NCI-H226 (cell line): ENCODE measurements at places on chromosomes 11 and 22.

DNA sequence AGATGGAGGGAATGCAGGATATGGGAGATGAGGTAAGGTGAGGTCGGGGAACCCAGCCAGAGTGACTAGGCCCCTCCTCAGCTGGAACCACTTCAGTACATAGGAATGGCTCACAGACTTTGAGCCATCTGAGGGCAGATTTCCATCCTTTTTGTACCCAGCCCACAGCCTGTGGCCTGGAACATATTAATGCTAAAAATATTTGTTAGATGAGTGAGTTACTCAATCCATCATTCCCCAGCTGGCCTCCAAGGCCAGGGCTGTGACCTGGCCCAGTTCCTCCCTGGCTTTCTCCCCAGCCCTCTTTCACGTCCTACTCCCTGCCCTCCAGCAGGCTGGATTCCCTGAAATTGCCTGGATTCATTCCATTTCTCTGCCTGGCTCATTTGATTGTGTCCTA, 57.2 kb upstream of the PRDM11 start:
- peak; percentile 97 for DNase-seq

- no peak for DNase-seq
Observed at GRCh38 chr22:27370269-27370668, 431.3 kb downstream of the MN1 start.

- DNase-seq: no peak
Observed at GRCh38 chr22:17262976-17263375, 43.7 kb upstream of the ADA2 start.

DNA sequence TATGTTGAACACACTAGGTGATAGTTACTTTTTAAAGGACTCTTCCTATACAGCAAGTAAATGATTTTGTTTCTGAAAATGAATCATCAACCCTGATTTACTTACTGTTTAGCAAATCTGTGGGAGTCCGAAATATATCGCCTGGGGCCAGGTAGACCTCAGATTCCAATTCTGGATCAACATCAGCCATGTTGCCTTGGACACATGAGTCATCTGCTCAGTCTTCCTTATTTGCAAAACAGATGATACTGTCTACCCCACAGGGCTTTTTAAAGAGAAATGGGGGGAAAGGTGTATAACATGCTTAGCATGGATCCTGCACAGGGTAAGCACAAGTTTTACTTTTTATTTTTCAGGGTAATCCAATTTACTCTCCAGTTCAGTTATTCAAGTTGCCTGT, 324.2 kb downstream of the TENM4 start:
- no peak for DNase-seq

DNA sequence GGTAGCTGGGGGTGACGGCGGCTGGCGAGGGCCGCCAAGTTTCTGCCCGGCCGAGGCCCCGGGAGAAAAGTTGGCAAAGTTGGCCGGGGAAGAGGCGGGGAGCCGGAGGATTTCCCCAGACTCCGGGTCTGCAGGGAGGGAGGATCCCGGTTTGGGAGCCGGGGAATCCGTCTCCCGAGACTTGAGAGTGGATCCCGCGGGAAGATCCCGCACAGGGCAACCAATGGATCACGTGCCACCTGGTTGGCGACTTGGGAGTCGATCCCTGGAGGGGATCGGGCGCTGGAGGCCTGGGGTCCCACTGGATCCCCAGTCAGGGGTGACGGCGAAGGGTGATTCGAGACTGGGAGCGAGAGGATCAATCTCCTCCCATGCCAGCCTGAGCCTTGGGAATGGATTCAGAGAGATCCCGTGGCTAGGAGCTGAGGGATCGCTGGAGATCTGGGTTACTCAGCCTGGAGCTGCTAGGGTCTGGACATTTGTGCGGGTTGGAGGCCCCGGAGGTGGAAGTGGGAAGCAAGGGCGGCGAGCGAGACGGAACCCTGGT, 394 bp downstream of the KIAA1671 start:
- peak; percentile 51 for DNase-seq

DNA sequence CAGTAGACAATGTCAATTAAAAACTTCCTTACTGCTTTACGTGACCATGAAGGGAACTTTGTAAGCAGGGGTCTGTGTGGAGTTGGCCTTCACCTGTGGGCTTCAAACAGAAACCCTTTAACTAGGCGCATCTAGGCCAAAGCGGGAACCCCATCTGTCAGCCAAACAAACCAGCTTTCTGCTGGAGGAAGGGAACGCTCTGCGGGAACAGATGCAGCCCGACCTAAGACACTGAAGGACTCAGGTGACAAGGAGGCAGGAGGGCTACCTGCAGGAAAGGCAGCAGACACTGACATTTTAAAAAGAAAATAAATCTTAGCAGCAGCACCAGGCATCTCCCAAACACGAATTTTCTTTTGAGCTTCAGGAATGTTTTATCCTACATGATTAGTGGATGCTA, 78.4 kb downstream of the CADM1 start:
- no peak for DNase-seq

- DNase-seq: no peak
Observed at GRCh38 chr11:23013509-23013908, 153.2 kb upstream of the CCDC179 start.

DNA sequence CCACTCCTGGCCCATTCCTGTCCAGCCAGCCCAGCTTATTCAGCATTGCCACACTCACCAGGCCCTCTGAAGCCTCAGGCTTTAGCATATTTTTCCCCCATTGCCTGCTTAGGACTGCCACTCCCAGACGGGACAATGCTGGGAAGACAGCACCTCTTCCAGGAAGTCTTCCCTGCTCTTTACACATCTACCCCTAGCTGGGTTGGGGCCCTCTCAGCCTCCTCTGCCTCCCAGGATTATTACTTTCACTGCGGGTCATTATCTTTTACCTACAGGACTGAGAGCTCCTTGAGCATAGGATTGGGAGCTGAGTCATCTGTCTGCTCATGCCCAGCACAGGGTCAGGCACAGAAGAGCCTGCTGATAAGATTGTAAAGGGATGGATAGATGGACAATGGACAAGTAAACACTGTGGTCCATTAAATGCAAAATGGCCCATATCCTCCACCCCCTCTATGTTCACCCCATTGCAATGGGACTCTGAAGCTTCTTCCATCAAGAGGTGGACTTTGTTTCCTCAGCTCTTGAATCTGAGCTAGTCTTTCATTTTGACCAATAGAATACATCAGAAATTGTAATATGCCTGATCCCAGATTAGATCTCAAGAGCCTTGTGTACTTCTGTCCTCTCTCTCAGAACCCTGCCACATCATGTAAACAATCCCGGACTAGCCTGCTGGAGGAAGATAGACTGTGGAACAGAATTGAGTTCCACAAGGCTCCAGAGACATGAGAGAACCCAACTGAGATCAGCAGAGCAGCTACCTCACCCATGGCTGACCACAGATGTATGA, 32.0 kb upstream of the LRRC32 start:
- DNase-seq: no peak

DNA sequence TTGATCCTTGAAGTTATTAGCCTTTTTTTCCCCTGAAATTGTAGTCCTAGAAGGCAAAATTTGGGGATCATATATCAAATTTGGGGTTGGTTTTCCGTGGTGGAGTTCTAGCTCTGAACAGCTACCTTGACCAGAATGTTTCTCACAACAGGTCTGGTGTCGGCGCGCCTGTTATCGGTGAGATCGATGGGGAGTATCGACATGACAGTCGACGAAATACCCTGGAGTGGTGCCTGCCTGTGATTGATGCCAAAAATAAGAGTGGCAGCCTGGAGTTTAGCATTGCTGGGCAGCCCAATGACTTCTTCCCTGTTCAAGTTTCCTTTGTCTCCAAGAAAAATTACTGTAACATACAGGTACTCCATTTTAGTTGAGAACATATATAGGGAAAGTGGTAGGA, 9.9 kb upstream of the PHLDB1 start:
- no peak for DNase-seq

- no peak for DNase-seq
Observed at GRCh38 chr11:93194673-93195291, 3.0 kb downstream of the SLC36A4 start.

GRCh38 chr11:79331203-79331901, 109.5 kb downstream of the TENM4 start:
- no peak for DNase-seq

GRCh38 chr11:94934362-94934761, 39.0 kb downstream of the CWC15 start:
- no peak for DNase-seq

GRCh38 chr11:9280655-9281301, 15.6 kb upstream of the DENND5A start:
- DNase-seq: no peak

- peak; percentile 65 for DNase-seq
Observed at GRCh38 chr11:58524232-58525036, 16.5 kb upstream of the OR5B21 start.

GRCh38 chr11:86508604-86509587, 134.2 kb downstream of the CCDC81 start:
- DNase-seq: peak; percentile 34

- no peak for DNase-seq
Observed at GRCh38 chr22:48976556-48977535, 850.8 kb downstream of the BRD1 start.

- DNase-seq: no peak
Observed at GRCh38 chr11:97143463-97143862, 753.6 kb downstream of the JRKL start.

DNA sequence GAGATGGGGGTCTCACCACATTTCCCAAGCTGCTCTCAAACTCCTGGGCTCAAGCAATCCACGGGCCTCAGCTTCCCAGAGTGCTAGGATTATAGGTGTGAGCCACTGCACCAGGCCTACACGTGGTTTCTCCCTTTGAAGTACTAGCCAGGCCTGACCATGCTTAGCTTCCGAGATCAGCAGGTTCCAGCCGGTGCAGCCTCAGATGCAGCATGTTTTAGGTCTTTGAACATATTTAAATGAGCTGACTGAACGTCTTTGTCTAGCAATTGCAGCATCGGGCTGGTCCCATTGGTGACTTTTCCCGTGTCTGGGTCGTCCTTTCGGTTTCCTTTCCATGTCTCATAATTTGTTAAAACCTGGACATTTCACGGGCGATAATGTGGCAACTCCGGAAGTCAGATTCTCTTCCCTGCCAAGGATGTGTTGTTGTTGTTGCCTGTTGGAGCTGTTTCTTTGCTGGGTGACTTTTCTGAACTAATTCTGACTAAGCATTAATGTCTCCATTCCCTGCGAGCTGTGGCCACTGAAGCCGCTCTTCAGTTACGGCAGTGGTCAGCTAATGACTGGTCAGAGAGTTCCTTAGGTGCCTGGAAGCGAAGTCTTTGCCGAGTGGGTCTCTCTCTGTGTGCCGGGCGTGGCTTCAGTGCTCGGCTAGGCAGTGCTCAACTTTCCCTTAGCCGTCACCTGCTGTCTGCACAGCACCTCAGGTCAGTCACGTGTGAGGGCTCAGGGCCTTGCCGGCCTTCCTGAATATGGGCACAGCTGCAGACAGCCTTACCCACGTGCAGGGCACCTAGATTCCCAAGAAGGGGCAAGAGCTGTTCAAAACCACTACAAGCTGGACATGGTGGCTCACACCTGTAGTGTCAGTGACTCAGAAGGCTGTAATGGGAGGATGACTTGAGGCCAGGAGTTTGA, 3.8 kb upstream of the CYP2D6 start:
- no peak for DNase-seq

DNA sequence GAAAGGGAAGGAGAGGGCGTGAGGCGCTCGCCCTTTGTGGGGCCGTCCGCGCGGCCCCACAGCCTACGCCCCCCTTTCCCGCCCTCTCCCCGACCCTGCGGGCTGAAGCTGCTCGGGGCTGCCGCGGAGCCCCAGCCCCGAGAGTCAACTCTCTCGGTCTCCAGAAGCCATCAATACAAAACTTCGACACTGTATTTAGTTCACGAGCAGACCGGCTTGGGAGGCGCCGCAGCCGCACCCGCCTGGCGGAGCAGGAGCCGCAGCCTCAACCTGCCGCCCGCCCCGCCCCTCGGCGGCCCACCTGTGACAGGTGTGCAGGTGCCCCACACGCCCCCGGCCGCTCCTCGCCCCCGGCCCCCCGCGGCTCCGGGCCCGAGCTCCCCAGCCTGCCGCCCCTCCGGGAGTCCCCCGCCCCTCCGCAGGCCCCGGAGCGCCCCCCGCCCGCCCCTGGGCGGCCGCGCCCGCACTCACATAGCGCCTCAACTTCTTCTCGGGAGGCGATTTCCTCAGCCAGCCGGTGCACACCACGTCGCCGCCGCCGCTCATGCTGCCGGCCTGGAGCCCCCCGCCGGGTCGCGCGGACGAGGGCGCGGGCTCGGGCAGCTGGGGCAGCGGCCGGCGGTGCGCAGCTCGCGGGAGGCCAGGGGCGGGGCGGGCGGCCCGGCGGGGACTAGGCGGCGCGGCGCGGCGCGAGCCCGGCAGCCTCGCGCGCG, at the start of gene GAB2:
Gene GAB2 (minus strand): TSS at position 646 of the 713 bp plus-strand sequence. CDS start 100 bp downstream, at position 546.
- DNase-seq: no peak

DNA sequence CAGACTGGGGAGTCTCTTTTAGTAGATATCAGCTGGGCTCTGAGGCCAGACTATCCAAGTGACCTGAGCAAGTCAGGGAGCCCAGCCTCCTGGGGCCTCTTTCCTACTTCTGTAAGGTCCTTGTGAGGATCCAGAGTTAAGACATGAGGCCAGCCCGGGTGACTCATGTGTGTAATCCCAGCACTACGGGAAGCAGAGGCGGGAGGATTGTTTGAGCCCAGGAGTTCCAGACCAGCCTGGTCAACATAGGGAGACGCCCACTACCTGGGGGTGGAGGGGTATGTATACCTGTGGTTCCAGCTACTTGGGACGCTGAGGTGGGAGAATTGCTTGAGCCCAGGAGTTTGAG, 36.9 kb upstream of the POLA2 start:
- DNase-seq: peak; percentile 55

DNA sequence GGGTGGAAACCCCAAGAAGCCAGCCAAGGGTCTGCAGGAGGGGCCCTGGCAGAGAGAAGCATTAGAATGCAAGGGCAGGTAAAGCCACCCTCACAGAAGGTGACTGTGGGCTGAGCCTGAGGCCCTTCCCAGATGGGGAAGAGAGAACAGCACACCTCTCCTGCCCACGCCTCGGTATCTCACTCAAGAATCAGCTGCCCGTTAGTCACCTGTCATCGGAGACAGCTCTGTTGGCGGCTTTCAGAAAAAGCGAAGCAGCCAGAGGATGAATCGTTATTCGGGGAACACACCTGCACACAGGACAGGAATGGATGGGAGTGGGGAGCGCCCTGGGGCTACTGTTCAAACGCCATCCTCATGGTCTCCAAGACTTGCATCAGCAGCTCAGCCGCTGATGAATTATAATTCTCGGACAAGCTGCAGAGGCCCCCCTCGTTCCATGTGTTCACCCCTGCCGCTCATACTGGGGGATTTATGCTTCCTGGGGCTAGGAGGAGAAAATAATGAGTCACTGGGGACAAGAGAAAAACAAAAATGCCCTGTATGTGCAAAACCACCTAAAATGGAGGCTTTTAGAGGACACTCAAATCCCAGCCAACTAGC, 21.6 kb upstream of the TMA7B start:
- DNase-seq: no peak

DNA sequence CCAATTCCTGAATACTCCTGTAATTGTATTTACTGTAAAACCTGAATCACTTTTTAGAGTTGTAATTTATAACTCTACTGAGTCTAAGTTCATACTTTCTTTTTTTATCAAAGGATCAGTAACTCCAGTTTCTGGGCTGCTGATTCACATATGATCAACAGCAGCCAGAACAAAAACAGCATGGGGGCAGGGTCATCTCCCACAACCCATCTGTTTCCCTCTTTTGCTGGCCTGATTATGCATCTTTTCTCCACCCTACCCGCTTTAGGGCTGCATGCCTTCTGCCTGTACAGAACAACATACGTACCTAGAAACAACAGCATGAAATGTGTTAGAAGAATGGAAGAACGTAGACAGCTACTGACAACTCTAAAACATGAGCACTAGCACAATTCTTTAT, 76.0 kb downstream of the MRTFA start:
- no peak for DNase-seq

- DNase-seq: peak; percentile 22
Observed at GRCh38 chr11:26704249-26704648, 17.6 kb downstream of the SLC5A12 start.
